Suprapubic skin (tissue), 4 donors: ENCODE measurements at places on chromosomes 2 and 18.

- H3K4me3 ChIP-seq = no peak overlapping the region
- H3K27me3 ChIP-seq = no peaks in the 10 kb centered on the region
- no peak for DNase-seq
- no peak overlapping the region for H3K27ac ChIP-seq
Measured at GRCh38 chr2:67462738-67463496, 65.8 kb downstream of the ETAA1 start.

GRCh38 chr18:41170346-41170745 lies 784.7 kb upstream of the PIK3C3 start:
- no peak overlapping the region for H3K4me3 ChIP-seq
- no peak for DNase-seq
- no peaks in the 10 kb centered on the region for H3K27me3 ChIP-seq
- H3K36me3 ChIP-seq = no peaks in the 10 kb centered on the region
- H3K27ac ChIP-seq = no peak overlapping the region
- no peaks in the 10 kb centered on the region for H3K4me1 ChIP-seq

GRCh38 chr2:24754985-24755705 lies 38.0 kb downstream of the PTRHD1 start:
- H3K36me3 ChIP-seq = peaks cover 64% of the 10 kb centered on the region
- no peaks in the 10 kb centered on the region for H3K27me3 ChIP-seq
- H3K4me1 ChIP-seq = no peaks in the 10 kb centered on the region
- DNase-seq = no peak
- no peak overlapping the region for H3K4me3 ChIP-seq

DNA sequence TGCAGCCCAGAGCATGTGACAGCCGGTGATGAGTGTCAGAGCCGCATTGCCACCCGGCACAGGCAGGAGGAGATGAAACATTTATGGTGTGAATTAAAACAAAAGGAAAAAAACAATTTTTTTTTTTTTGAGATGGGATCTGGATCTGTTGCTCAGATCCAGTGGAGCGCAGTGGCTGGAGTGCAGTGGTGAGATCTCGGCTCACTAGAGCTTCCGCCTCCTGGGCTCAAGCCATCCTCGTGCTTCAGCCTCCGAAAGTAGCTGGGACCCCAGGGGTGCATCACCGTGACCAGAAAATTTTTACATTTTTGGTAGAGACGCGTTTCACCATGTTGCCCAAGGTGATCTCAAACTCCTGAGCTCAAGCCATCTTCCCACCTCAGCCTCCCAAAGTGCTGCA lies 182.1 kb upstream of the SALL3 start:
- no peak for DNase-seq
- H3K4me1 ChIP-seq = no peaks in the 10 kb centered on the region
- no peak overlapping the region for H3K4me3 ChIP-seq
